ENCODE measurements at places on chromosomes 2 and 18.

- peak; percentile 82 for DNase-seq
Observed at GRCh38 chr2:199228887-199229819, 228.6 kb downstream of the SATB2 start.

- DNase-seq, result no peak
Observed at GRCh38 chr18:79453816-79454735, 58.3 kb downstream of the NFATC1 start.

- no peak for DNase-seq
Observed at GRCh38 chr2:231383416-231384108, 11.9 kb upstream of the B3GNT7 start.

- DNase-seq, result no peak
Observed at GRCh38 chr2:45763797-45764196, 112.3 kb downstream of the PRKCE start.

DNA sequence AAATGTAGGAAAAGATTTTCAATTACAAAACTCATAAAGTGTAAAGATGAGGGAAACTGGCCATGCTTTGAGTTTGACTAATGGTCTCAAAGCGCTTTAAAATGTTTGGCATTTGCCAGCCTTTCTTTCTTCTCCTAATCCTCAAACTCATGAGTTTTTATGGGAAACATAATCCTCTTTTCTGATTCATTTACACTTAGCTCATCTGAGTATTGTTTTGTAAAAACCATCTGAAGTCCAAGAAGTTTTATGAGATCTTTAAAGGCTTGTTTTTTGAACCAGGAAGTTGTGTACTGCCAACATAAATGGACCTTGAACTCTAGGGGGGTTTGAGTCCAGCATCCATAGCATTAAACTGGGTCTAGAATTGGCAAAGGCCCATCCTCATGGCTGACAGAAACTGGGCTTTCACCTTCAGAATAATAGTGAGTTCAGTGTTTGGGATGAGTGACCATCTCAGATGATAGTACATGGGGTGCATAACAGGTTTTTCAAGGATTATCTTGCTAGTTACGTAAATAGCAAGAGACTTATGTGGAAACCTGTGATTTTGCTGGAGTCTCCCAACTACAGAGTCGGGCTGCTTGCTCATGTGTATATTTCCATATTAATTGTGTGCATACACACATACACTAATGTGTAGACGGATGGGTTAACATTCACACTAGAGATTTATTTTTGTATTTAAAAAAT is 3.8 kb upstream of the LTBP1 start:
- no peak for DNase-seq

DNA sequence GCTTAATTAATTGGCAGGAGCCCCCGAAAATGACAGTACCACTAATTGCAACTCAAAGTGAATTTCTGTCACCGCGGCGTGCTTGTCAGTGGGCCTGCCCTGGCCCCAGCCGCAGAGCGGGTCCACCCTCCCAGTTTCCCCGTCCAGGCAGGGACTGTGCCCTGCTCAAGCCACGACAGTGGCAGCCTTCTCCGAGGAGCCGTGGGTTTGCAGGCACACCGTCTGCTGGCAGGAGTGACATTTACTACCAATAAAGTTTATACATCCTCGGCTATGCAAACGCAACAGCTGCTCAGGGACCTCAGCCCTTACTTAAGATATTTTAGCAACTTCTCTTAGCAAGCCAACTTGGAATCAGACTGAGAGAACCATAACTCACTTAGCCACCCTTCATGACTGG is 112.7 kb downstream of the GBX2 start:
- no peak for DNase-seq

DNA sequence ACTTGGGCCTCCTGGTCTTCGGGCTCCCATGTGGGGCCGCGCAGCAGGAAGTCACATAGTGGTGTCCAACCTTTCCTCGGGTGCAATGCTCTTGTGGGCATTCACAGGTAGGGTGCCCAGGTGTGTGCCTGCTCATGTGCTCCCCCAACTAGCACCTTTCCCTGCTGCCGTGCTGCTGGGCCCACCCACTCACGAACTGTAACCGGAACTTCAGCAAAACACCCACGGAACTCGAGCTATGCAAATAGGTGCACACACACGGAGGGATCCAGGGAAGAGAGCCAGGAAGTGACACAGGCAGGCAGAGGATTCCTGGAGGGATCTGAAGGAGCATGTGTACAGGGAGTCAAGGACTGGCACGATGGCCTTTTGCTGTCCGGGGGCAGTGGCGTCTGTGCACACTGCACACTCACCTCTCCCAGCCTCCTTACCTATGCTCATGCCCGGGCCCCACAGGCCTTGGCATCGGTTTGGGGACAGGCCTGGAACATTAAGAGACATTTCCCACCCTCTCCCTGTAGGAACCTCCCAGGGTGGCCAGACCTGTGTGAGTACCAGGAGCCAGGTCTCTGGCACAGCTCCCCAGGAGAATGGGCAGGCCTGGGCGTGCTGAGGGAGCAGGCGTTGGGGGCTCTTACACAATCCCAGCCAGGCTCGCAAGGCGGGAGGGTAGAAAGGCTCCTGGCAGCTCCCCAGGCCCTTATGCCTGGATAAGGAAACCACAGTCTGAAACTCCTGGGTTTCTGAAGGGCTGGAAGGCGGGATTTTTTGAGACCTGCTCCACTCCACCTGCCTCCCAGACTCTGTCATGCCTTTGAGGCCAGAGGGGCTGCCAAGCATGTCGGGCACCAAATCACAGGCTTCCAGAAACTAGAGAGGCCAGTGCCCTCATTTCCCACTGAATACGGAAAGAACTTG is 6.6 kb upstream of the PTMA start:
- DNase-seq, result no peak

DNA sequence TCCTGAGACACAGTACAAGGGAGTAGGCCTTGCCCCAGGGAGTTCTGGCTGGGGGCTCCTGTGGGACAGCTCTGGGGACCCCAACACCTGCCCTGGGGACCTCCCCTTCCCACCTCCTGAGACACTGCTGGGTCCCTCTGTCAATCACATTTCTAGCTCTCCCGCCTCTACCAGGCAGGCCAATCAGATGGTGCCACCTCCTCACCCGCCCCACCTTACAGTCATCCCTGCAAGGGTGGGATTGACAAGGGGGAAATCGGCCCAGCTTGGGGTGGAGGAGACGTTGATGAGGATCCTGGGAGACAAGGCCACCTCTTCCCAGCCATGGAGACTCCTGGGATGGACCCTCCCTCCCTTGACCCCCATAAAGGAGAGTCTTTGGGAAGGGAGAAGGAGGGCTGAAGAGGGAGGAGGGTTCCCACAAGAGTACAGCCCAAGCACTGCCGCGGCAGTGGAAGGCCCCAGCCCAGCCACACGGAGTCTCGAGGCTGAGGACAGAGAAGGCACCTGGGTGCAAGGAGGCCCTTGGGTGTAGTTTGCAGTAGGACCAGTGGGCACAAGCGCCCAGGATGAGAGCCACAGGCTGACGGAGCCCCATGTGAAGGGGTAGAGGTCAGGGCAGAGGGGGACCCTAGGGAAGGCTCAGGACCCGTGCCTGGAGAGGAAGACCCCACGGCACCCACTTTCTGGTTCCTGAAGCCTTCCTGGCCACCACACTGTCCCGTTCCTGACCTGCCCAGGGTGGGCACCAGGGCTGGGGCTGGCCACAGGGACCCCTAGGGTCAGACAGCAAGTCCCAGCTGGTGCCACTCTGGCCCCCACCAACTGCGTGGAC is 109.9 kb upstream of the OTOS start:
- DNase-seq, result no peak

DNA sequence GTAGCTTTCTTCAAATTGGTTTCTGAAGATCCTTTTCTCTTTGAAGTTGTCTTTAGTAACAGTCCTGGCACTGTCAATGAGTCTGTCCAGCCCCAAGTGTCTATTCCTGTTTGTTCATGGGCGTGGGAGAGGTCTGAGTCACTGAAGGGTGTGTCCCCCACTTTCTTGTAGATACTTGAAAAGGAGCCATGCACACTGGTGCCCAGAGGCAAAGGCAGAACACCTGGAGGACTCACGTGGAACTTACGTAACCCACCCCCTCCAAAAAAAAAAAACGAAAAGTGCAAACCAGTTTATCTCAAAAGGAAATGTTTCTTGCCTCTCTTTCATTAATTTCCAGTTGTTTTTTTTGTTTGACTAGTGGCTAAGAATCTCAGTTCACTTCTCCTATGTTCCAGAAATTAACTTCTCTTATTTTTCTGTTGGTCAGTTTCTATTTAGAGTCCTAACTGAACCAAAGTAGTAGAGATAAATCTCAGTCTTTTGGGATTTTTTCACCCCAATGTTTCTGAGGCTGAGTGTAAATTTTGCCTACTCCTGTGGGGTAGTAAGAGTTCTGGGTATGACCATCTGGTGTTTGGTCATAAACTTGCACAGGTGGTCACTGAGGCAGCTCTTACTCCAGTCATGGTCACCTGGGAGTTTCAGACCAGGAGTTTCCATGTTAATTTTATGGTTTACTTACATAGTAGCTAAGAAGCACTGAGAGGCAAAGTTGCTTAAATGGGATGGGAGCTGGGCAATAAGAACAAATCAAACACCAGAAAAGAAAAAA is 54.9 kb downstream of the DSC3 start:
- DNase-seq, result no peak

DNA sequence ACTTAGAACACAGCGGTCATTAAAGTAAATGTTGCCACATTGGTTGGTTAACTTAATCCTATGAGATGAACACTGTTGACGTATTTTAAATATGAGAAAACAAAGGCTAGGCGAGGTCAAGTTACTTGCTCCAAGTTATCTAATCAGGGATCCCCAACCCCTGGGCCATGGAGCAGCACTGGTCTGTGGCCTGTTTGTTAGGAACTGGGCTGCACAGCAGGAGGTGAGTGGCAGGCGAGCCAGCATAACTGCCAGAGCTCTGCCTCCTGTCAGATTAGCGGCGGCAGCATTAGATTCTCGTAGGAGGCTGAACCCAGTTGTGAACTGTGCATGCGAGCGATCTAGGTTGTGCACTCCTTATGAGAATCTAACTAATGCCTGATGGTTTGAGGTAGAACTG is 878.9 kb downstream of the CPS1 start:
- no peak for DNase-seq

DNA sequence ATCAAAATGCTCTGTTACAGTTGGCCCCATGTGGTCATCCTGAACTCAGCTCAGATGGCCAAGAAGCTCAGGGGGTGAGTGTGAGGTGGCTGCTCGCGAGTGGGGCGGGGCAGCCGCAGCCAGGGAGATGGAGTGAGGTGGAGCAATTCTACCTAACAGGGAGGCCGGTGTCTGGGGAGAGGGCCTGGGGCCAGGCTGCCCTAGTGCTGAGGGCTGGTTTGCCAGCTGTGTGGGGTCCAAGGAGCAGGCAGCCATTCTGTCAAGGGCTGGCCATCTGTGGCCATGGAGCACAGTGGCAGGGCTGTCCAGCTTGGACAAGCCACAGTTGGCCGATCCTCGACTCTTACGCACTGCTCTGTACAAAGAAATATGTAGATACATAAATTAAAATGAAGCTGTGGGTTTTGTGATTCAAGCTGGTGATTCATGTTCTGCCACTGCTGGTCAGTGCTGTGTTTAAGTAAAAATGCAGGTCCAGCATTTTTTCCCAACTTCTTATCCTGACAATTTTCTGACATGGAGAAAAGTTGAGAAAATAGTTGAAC is 82.1 kb downstream of the HS6ST1 start:
- DNase-seq, result peak; percentile 36

GRCh38 chr2:226788064-226788463 is 11.6 kb downstream of the IRS1 start:
- no peak for DNase-seq

- no peak for DNase-seq
Observed at GRCh38 chr2:45850558-45850957, 199.1 kb downstream of the PRKCE start.

DNA sequence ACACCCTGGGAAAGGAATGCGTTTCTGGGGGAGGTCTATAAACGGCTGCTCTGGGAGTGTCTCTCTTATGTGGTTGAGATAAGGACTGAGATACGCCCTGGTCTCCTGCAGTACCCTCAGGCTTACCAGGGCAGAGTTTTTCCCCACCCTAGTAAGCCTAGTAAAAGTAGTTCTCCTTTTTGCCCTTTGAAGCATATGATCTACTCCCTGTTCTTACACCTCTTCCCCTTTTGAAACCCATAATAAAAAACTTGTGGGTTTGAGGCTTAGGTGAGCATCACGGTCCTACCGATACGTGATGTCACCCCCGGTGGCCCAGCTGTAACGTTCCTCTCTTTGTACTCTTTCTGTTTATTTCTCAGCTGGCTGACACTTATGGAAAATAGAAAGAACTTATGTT is 97.4 kb downstream of the FSIP2 start:
- no peak for DNase-seq

DNA sequence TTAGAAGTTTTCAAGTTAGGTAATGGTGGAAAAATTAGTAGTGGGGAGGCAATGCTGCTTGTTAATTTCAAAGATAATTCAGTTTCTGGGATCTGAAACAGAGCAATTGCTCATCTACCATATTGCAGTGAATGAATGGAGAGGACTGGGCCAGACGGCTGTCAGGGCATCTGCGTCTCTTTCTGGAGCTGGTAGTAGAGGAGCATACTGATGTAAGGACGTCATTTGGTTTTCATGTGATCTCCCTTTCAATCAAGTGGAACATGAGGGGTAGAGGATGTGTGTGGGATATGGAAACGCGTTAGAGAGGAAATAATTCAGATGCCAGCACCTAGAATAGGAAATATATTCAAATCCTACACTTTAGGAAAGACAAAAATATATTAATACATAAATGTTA is 490.3 kb downstream of the ADCYAP1 start:
- no peak for DNase-seq

- DNase-seq, result no peak
Observed at GRCh38 chr2:3650140-3650920, 7.7 kb upstream of the ALLC start.

DNA sequence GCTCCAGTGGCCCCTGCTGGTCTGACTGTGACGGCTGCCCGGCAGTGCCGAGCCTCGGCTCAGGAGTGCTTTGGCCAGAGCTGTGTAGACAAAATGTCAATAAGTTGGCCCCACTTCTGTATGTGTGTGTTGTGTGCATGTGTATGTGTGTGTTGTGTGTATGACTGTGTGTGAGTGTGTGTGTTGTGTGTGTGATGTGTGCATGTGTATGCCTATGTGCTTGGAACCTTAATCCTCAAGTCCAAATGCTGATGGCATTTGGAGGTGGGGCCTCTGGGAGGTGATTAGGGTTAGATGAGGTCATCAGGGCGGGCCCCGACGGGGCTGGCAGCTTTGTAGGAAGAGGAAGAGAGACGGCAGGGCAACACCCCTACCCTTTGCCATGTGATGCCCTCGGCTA is 269.0 kb downstream of the DCDC2C start:
- DNase-seq, result no peak
